ENCODE measurements at places on chromosomes 7 and 10.

- DNase-seq, result no peak
These were observed 92.0 kb upstream of the TMEM26 start for GRCh38 chr10:61545170-61545569.

- DNase-seq, result no peak
These were observed 112.5 kb upstream of the PRSS1 start for GRCh38 chr7:142636751-142637150.

GRCh38 chr7:154899862-154900261 is 103.1 kb downstream of the PAXIP1 start:
- DNase-seq, result no peak

- no peak for DNase-seq
These were observed 43.5 kb upstream of the NKX6-2 start for GRCh38 chr10:132829403-132829802.

DNA sequence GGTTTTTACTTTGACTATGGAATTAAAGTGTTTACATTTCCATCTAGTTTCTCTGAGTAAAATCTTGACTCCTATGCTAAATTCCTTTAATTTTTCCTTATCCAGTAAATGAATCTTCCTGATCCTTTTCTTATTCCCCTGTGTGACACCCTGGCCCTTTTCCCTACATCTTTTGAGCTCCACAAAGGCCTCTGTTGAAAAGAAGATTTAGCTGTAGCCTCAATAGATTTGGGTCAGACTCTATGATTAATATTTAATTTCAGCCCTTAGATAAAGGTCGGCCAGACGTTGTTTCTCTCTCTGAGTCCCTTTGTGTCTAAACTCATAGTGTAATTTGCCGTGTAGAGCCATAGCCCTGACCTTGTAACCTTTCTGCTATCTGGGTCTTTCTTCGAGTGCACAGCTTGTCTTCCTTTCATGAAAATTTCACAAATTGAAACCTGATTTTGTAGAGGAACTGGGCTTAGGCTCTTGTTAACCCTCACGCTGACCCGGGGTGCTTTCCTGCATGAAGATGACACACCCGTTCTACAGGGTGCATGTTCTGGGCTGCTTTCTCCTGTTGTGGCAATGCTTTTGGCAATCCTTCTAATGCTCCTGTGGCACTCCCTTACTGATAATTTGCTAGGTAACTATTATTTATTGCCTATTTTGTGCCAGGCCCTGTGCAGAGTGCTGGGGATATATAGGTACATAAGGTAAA is 21.2 kb downstream of the LSMEM1 start:
- no peak for DNase-seq

- DNase-seq, result no peak
These were observed 35.4 kb downstream of the CDK14 start for GRCh38 chr7:90631502-90631901.

DNA sequence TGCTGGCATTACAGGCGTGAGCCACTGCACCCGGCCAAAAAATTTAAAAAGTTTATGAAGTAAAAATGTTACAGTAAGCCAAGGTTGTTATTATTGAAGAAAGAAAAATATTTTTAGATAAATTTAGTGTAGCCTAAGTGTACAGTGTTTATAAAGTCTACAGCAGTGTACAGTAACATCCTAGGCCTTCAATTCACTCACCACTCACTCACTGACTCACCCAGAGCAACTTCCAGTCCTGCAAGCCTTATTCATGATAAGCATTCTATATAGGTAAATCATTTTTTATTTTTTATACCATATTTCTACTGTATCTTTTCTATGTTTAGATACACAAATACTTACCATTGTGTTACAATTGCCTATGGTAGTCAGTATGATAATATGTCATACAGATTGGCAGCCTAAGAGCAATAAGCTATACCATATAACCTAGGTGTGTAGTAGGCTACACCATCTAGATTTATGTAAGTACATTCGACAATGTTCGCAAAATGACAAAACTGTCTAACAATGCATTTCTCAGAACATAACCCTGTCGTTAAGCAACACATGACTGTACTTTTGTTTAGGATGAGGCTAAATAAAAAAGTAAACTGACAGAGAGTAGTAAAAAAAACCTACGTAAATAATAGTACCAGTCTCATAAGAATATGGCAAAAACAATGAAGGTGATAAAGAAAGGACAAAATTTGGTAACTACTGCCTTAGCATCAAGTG is 77.8 kb upstream of the FAM133B start:
- DNase-seq, result no peak

DNA sequence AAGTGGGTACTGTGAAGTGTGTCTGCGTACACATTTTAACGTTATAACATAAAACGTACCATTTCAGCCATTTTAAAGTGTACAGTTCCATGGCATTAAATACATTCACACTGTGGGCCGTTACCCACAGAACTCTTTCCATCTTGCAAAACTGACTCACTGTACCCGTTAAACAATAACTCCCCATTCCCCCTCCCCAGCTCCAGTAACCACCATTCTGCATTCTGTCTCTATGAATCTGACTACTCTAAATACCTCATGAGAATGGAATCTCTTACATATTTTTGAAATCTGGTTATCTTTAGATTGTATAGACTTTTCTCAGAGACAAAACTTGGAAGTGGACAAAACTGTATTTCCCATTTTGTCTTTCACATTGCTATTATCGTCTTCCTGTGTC is 9.3 kb downstream of the ARL3 start:
- no peak for DNase-seq

- DNase-seq, result no peak
These were observed 76.8 kb upstream of the LEP start for GRCh38 chr7:128164061-128164954.

DNA sequence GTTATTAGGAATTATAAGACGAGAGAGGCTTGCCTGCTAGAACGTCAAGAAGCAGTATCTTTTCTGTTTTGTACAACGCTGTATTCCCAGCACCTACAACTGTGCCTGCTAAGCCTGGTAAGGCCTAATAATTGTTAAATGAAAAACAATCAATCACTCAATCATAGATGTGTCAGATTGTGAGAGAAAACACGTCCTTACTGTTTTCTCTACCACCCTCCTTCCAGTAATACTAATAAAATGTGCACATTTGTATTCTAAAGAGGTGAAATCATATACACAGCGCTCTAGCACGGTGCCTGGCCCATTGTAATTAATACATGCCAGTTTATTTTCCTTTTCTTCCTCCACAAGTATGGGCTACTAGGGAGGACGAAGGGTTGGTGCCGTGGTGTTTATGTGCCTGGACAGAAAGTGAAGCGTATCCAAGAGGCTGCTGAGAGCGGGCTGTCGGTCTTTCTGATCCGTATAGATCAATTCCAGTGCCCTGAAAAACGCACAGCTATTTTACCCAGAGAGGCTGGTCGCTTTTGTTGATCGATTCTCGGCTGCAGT is 1.5 kb upstream of the AUTS2 start:
- DNase-seq, result no peak

DNA sequence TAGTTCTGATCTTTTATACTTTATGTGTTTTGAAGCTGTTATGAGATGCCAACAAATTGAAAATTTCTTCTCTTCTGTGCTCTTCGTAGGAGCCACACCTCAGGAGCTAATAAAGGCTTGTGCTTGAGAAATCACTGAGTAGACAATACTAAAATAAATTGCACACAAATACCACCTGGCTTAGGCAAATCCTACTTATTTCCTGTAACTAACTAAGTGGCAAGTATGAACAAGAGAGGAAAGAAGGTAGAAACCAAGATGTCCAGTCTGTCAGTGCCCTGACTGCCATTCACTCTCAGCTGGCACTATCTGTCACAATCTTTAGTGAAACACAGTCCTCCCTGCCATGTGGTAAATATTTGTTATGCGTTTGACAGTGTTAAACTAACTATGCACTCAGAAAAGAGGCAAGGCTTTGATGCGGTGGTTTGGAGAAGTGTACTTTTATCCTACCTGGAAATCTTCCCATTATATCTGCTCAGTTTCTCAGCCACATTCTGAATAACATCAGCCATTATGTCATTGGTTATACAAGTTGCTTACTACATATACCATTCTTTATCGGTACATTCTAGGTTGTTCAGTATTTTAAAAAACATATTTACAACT is 293.4 kb upstream of the VWC2 start:
- DNase-seq, result no peak

- no peak for DNase-seq
These were observed 278.0 kb downstream of the CCSER2 start for GRCh38 chr10:84606428-84606827.

- DNase-seq, result no peak
These were observed 325.2 kb downstream of the PRPF18 start for GRCh38 chr10:13911821-13912520.

DNA sequence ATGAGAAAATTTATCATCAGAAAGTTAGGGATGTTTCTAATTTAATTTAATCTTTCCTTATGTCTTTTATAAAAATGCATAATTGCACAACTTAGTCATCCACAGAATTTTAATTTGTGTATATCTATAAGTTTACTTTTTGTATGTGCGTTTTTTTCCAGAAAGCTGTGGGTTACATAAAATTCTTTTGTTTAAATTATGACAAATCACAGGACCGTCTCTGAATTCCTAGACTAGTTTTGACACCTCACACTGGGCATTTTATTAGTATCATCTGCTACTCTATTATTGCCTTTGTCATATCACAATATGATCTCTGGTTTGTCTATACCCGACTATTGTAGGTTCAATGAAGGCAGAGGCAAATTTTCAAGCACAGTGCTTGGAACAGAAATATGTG is 482.4 kb upstream of the SEMA3D start:
- no peak for DNase-seq

DNA sequence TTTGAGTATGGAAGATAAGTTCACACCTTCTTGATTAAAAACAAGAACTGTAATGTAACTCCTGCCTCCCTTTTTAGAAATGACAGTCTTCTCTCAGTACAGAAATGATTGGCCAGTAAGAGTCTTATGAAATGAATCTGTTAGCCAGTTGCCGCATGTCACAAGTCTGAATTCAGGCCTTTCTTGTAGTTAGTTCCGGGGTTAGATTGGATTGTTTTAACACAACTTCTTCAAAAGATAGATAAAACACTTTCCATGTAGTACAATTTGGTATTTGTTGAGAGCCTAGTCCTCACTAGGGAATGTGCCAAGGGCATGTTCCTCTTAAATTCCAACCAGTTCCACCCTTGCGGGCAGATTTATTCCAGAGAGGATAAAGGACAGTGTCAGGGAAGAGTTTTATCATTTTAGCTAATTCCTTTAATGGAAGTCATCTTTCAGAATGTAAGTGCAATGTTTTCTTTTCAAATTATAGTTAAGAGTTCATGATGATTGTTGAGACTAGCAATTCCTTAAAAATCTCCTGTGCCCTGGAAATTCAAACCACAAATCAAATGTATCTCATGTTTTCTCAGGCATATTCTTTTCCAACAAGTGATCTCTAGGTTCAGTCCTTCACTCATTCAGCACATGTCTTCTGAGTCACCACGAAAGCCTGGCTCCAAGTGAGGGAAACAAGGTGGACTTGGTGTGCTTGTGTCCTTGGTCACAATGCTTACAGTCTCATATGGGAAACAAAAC is 4.1 kb downstream of the FHIP2A start:
- no peak for DNase-seq

DNA sequence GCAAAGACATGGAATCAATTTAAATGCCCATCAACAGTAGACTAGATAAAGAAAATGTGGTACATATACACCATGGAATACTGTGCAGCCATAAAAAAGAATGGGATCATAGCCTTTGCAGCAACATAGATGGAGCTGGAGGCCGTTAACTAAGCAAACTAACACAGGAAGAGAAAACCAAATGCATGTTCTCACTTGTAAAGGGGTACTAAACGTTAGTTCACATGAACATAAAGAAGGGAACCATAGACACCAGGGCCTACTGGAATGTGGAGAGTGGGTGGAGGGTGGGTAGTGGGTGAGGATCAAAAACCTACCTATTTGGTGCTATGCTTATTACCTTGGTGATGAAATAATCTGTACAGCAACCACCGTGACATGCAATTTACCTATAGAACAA is 78.4 kb upstream of the GSDME start:
- DNase-seq, result no peak

Data from effector memory CD4-positive, alpha-beta T cell (primary cell).